ENCODE measurements at places on chromosomes 1 and 21. TPM values are rescaled to one million over a fixed set of nuclear protein-coding genes. Genes with fewer than 3 reads are reported as not detected.

The F5 gene
- total RNA-seq, result not detected

The PROK1 gene
- total RNA-seq, result not detected

The S100A7 gene
- not detected for total RNA-seq

The TSSK3 gene
- total RNA-seq, result 0.86 TPM

The LRRC38 gene
- total RNA-seq, result not detected

The EPHA10 gene
- under 0.01 TPM for total RNA-seq

The CYP4A11 gene
- total RNA-seq, result not detected

DNA sequence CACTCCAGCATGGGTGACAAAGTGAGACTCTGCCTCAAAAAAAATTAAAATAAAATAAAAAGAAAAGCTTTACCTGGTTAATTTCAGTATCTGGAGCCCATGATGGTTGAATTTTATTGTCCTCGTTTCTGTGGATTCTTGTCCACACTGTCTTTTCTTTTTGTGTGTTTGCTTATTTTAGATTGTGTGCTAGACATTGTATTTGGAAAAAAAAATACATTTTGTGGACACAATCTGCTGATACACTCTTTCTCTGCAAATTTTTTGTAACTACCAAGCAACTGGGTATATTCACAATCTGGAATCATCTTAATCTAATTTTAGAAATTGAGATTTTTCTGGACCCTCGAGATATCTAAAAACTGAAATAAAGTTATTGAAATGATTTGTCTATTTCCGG, 41.6 kb upstream of the PDE9A start:
- no peak for DNase-seq

DNA sequence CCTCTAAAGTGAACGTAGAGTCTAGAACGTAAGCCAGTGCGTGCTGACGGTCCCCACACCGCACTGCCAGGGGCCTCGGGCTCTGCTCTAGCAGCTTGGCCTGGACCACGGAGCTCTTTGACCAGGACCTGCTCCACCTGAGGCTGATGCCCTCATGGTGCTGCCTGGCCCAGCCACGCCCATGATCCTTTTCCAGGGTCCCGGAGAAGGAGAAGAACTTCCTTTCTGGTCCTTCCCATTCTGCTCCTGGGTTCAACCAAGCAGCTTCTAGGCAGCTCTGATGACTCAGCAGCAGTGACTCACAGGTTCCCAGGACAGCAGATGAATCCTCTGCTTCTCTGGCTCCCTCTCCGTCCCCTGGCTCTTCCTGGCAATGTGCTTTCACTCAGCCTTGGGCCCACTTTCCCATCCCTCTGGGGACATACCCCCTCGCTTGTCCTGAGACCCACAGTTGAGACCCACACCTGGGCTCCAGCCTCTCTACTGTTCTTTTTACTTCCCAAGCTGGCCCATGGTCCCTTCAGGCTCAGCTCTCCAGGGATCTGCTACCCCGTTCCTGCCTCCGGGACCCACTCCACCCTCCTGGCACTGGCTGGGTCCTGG, 246.3 kb upstream of the RAB4A start:
- peak; percentile 88 for DNase-seq

- no peak for DNase-seq
Observed at GRCh38 chr1:198662821-198663220, 24.0 kb downstream of the PTPRC start.

GRCh38 chr1:245751726-245752470, 597.1 kb downstream of the KIF26B start:
- DNase-seq, result peak; percentile 40

GRCh38 chr1:50609508-50609907, 186.3 kb upstream of the DMRTA2 start:
- no peak for DNase-seq

- DNase-seq, result peak; percentile 25
Observed at GRCh38 chr1:43653339-43653738, 3.4 kb downstream of the KDM4A start.

- DNase-seq, result peak; percentile 69
Observed at GRCh38 chr1:115331558-115332331, 6.3 kb downstream of the NGF start.

- peak; percentile 29 for DNase-seq
Observed at GRCh38 chr1:179229214-179230140, at the start of gene ABL2. Gene ABL2, minus strand, starts transcription at chr1:179229677. Its CDS starts 280 bp downstream, at chr1:179229397.

DNA sequence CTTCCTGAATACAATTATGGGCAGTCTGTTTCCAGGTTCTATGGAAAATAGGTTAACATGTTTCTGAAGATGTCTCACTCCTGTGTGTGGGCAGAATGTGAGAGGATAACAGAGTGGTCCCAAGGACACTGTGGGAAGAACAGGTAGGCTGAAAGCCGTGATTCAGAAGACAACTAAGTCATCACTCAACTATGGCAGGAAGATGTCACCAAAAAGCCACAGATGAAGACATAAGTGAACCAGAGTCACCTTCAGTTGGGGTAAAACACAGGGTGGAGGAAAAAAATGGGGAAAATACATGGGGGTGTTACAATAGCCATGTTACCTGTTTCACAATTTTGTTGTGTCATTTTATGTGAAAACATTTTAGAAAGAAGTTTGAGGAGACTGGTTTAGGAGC, 75.1 kb downstream of the UCHL5 start:
- DNase-seq, result no peak

- DNase-seq, result peak; percentile 44
Observed at GRCh38 chr1:69993810-69994209, 211.6 kb downstream of the LRRC40 start.

DNA sequence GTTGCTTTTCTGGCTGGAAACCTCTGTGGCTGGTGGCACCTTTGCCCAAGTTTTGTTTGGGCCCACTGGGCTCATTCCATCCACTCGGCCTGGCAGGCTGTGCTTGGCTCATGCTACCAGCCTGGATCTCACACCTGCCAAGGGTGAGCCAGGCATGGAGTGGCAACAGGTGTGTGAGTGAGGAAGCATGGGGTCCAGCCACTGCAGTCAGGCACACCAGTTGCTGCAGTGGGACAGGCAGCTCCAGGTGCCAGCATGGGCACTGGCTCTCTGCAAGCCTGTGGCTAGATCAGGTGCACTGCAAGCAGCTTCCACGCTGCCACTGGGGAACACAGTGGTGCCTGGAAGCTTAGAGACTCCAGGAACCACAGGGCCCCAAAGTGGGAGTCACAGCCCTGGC, 57.0 kb downstream of the NUP210L start:
- DNase-seq, result no peak

DNA sequence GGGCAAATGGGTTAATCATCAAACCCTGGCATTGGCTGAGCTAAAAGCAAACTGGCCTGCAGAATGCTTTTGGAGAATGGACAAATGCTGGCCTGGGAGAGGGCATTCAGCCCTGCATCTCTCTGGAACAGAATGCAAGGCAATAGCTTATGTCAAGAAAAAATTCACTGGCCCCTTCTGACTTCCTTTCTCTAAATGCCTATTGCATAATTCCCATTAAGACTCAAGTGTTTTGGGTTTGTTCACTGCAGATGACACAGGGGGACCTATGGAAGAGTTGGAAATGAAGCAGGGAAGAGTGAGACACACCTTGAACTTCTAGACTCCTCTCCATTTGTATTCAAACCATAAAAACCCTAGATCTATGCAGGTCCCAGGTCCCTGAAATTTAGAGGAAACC, 15.9 kb downstream of the PEA15 start:
- DNase-seq, result no peak

- DNase-seq, result no peak
Observed at GRCh38 chr1:23793018-23793781, 2.3 kb downstream of the LYPLA2 start.

DNA sequence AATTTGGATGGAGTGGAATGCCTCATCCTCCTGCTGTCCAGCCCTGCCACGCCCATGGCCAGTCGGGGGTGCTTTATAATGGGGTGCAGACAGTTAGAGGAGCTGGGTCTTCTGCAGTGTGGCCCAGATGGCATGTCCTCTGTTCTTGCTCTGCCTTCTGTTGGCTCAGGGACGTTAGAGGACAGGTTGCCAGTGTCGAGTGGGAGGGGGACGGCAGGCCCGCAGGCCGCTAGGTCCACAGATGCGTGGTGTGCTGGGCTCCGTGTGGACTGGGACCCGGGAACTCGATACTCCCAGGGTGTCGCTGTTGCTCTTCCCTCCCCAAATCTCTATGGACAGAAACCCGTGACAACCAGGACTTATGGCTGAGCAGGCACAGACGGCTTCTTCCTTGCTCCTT, 33.3 kb downstream of the SIM2 start:
- DNase-seq, result no peak

DNA sequence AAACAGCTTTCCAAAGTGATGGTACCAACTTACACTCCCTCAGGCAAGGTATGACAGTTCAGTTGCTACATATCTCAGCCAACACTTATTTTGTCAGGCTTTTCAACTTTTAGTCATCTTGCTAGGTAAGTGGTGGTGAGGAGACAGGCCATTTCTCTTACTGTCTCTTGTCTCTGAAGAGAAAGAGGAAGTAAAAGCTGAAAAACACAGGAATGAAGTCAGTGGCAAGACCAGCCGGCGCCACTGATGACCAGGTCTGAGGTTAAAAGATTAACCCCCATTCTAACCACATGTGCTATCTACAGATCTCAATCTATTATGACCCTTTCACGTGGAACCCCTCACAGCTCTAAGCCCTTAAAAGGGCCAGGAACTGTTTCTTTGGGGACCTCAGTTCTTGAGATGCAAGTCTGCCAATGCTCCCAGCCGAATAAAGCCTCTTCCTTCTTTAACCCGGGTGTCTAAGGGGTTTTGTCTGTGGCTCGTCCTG, 4.2 kb downstream of the ADCY10 start:
- no peak for DNase-seq

GRCh38 chr21:35537604-35538003, 488.5 kb upstream of the RUNX1 start:
- no peak for DNase-seq

GRCh38 chr1:43549921-43550597, 19.4 kb downstream of the PTPRF start:
- no peak for DNase-seq

DNA sequence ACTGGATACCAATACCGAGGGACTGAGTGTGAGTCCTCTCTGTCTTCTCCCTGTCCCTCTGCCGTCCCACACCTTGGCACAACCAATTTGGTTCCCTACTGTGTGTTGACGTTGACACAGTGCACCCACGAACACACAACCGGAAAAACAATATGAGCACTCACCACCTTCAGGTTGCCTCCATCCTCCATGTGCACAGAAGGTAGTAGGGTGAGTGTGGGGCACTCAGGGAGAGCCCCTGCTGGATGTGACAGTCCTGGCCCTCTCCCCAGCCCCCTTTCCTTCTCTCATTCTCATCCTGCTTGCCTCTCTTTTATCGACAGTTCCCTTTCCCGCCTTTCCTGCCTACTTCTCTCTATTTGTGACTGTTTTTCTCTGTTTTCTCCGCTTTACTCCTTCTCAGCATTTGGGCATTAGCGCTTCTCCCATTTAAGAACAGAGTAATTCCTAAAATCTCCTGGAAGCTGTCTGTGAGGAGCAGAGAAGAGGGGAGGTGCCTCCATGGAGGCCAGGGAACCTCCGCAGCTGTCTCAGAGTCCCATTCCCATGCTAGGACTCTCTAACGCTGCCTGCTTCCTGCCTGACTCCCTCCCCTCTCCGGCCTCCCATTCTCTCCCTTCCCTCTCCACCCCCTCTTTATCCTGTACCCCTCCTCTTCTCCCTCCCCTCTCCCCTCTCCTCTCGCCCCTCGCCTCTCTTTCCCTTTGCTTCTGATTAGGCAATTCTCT, 16.4 kb downstream of the CADM3 start:
- DNase-seq, result no peak

DNA sequence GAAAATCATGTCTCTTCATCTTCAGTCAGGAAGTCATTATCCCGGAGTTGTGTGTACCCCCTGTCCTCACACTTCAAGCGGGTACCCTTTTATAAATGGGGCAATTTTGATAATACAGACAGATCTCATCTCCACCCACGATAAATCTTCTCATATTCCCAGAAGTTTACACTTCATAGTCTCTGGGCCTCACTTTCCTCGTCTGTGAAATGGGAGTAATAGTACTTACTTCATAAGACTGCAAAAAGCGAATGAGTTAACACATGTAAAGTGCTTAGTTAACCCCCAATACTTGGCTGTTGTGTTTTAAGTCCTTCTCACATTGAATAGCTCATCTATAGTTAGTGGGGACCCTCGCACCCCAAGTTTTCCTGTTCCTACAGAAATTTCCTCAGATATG, 820 bp downstream of the NUP210L start:
- DNase-seq, result no peak

DNA sequence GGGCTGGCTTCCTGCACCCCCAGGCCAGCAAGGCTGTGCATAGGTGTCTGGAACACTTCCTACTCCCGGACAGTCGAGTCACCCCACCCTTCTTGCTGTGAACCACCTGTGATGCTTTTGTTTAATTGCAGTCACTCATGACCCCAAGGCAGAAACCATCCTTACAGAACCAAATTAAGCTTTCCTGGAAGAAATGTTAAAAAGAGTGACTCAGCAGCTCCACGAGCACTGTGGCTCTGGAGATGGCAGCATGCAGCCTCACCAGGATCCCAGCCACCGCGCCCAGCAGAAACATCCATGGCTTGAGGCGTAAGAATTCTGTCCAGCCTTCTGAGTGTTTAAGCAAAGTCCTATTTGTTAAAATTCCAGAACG, 28.8 kb downstream of the SNAP47 start:
- DNase-seq, result peak; percentile 10

- no peak for DNase-seq
Observed at GRCh38 chr1:116508085-116508983, 62.5 kb downstream of the CD58 start.

DNA sequence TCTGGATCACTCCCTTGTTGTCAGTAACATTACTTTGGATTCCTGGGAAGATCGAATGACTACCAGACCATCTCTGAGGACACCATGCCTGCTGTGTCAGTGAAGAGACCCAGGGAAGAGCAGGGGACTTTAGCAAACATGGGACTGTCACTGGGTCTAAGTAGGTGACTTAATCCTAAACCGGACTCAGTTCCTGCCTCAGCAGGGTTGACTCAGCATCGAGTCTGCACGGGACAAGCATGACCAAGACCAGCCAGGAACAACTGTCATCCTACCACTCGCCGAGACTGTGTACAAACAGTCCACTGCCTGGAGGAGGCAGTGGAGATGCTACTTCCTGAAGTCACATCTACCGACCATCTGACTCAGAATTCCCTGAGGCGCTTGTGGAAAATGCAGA, 53.2 kb upstream of the RAB4A start:
- no peak for DNase-seq

Measured in fibroblast of villous mesenchyme (primary cell).